NCI-H526 treated with DMSO at 0.1 percent for 48 hours (cell line): ENCODE measurements at places on chromosomes 12 and 14.

GRCh38 chr14:104175811-104176210, 37.4 kb downstream of the KIF26A start:
- no peak for DNase-seq

- DNase-seq, result no peak
Observed at GRCh38 chr14:105019861-105020814, 745 bp downstream of the CDCA4 start.

GRCh38 chr12:57126561-57126960, 1.7 kb upstream of the LRP1 start:
- no peak for DNase-seq

GRCh38 chr14:21268617-21269251, 508 bp downstream of the HNRNPC start:
- DNase-seq, result peak; percentile 30

DNA sequence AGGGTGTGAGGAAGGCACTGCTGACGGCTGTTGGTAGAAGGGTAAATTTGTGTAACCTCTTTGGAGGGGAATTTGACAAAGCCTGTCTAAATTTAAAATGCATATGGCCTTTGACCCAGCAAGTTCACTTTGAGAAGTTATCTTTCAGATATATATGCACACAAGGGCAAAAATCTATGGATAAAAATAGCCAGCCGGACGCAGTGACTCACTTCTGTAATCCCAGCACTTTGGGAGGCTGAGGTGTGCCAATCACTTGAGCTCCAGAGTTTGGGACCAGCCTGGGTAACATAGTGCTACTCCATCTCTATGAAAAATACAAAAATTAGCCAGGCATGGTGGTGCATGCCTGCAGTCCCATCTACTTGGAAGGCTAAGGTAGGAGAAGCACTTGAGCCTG, 13.4 kb downstream of the UBC start:
- DNase-seq, result no peak

GRCh38 chr12:53219292-53219955, 12.4 kb upstream of the ITGB7 start:
- no peak for DNase-seq

- DNase-seq, result no peak
Observed at GRCh38 chr12:108237272-108237671, 101.8 kb downstream of the CMKLR1 start.

- DNase-seq, result no peak
Observed at GRCh38 chr12:127260531-127260930, 1006.4 kb upstream of the TMEM132C start.

DNA sequence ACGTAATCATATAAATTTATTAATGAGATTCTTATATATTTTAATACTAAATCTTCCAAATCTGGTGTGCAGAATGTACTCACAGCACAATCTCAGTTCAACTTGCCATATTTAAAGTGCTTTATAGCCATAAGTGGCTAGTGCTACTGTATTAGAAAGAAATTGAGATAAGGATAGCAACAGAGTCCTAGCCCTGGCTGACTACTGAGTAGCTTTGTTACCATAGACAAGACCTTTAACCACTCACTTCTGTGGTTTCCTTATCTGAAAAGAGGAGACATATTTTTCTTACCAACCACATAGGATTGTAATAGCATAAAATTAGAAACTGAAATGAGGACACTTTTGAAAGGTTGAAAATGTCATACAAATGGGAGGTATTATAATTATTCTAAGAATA, 2.0 kb upstream of the CHURC1 start:
- no peak for DNase-seq

DNA sequence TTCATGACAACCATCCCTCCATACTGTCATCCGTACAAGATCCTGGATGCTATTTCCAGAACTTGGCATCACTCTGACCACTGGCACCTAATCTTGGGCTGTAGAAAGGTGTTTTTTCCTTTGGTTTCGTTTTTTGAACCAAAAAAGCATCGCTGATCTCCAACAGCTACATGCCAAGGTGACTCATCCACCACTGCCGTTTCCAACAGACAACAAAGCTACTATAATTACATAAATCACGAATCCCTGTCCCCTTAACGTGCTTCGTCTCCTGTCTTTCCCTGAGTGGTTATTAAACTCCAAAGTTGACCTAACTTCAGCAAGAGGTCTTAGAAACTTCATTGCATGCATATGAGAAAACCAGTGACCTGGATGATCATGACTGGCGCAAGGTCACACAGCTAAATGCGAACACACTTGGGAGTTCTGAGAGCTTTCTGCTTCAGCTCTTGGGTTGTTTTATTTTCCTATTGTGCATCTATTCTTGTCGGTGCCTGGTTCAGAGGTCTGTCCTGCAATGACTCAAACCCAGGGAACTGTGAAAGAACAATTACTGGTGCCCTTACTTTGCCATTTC, 99.9 kb downstream of the PPM1H start:
- DNase-seq, result no peak

DNA sequence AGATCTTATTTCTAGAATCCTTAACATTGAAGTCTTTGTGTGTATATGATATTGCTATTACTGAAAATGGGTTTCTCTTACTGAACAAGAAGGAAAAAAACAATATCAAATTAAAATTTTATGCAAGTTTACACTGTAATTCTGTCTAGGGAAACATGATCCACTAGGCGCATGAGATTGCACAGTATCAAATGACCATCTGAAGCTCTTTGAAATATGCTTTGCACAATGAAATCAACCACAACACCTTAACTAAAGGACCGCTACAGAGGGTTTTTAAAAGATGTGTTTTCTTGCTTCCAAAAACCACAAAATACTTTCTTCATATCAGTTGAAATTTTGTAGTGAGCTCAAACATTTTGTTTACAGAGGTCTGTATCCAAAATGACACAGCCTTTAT, 15.1 kb upstream of the KERA start:
- peak; percentile 31 for DNase-seq

- no peak for DNase-seq
Observed at GRCh38 chr12:11768233-11768965, 118.9 kb downstream of the ETV6 start.

DNA sequence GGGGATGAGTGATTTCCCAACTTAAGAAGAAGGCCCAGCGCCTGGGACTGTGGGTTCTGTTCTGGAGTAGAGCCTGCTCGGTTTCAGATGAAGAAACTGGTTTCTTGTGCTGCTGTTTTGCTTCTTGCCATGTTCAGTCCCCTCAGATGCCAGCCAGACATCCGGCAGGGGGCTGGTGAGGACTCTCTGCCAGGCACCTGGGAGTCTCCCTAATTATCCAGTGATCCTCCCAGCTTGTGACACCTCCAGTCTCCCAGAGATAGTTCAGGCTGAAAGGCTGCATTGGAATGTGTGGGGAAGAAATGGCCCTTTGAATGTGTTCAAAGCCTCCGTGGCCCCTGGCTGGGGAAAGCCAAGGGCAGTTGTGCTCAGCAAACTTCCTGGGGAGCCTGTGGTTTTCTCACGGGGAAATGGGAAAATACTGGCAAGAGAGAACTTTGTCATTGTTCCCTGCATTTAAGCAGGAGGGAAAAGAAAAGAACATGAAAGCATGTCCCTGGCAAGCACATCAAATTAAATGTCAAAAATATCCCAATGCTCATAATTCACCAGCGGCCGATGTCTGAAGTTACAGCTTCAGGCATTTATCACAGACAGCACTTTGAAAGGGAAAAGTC, 8.5 kb upstream of the SERPINA12 start:
- DNase-seq, result no peak

- DNase-seq, result no peak
Observed at GRCh38 chr12:83113945-83114344, 427.2 kb downstream of the TMTC2 start.
